ENCODE measurements at places on chromosomes 4 and X.

DNA sequence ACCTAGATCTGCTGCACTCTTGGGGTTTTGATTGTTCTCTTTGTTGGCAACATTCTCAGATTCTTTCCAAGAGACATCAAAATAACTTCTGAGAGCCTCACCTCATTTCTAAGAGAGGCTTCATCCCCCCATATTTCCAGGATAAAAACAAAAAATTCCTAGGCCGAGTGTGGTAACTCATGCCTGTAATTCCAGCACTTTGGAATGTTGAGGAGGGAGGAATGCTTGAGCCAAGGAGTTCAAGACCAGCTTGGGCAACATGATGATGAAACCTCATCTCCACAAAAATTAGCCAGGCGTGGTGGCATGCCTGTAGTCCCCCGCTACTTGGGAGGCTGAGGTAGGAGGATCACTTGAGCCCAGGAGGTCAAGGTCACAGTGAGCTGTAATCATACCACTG, 477.0 kb downstream of the INPP4B start:
- DNase-seq: no peak

DNA sequence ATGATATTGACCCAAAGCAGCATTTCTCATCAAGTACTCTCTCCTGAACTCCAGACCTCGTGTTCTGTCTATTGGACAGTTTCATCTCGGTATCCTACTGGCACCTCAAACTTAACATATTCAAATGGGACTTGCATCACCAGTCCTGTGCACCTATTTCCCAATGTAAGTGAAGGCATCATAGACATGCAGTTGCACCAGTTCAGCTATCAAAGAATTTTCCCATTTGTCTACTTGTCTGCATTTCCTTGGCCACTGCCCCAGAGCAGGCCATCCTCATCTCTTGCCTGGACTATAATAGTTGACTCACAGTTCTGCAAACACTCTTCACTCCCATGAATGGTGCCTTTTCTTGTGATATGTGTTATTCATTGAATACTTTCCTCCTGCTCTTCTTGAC, 11.3 kb upstream of the LIMCH1 start:
- no peak for DNase-seq

DNA sequence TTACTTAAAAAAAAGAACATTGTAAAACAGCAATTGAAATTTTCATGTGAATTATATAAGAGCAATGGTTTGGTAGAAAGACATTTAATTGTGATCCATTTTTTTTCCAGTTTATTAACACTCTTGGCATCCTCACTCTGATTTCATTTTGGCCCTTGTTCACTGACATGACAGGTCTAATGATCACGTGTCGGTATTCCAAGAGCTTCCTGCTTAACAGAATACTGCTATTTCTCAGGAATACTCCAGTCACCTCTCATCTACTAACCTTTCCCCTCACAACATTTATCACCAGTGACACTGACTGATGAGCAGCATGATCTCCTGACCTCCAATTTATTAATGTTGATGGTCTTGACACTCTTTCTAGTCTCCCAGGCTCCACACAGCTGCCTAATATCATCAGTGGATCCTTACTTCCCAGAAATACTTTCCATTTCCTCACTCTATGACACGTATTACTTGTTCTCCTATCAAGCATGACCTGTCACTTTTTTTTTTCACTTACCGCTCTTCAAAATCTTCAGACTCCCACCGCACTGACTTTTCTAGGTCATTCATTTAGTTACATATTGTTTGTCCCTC, 847.8 kb upstream of the SLIT2 start:
- no peak for DNase-seq

DNA sequence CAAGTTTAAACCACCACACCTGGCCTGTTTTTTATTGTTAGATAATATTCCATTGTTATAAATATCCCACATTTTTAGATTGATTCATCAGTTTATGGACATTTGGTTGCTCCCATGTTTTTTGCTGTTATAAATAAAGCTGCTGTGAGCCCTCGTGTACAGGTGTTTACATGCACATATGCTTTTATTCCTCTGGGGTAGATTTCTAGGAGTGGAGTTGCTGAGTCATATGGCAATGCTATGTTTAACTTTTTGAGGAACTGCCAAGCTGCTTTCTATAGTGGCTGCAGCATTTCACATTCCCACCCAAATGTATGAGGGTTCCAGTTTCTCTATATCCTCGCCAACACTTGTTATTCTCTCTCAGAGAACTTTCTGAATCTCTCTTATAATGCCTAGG, 90.5 kb downstream of the TBL1X start:
- no peak for DNase-seq

- no peak for DNase-seq
Observed at GRCh38 chr4:10159671-10160070, 43.1 kb upstream of the WDR1 start.

DNA sequence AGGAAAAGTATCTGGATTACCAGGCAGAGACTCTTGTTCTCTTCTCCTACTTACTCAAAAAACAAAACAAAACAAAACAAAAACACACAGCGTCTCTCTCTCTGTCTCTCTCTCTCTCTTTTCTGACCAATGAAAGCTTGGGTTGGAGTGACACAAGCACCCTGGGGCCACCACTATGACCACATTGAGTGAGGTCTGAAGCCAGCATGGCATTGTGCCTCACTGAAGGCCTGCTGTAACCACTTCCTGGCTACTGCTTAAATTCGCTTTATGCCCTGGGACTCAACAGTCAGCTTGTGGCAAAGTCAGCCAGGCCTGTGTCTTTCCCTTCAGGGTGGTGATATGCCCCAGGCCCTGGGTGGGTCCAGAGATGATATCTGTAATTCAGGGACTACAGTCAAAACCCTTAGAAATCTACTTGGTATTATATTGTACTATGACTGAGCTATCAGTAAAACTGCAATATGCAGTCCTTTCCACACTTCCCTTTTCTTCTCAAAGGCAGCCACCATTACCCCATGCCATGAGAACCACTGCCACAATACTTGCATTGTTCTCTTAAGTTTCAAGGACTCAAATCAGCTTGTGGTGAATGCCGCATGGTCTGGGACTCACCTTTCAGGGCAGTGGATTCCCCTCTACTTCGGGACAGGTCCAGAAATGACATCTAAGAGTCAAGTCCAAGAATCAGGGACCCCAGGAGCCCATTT, 606.8 kb upstream of the KLHL4 start:
- no peak for DNase-seq

DNA sequence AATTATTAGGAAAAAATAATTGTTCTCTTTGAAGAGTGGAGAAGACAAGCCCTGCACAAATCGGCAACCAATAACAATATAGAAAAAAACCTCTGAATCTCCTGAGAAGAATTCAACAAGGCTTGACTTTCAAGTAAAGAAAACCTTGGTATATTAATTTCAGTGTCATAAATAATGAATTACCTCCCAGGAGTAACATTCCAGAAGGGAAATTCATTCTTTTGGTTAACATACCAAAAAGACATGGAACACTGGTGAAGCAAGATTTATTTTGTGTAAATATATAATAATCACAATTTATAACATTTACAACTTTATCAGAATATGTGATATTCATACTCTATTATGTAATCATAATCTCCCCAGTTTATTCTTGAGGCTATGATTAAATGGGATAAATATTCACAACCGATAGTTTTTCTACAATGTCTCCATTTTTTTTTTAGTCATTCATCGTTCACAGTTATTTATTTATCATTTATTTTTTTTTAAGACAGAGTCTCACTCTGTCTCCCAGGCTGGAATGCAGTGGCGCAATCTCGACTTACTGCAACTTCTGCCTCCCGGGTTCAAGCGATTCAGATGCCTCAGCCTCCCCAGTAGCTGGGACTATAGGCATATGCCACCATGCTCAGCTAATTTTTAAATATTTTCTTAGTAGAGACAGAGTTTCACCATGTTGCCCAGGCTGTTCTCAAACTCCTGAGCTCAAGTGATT, 53.0 kb upstream of the RPS6KA6 start:
- no peak for DNase-seq

All from mesothelial cell of epicardium (in vitro differentiated cells).